Naive thymus-derived CD8-positive, alpha-beta T cell (primary cell): ENCODE measurements at places on chromosomes 12 and 14. TPM values are rescaled to one million over a fixed set of nuclear protein-coding genes. Genes with fewer than 3 reads are reported as not detected.

DNA sequence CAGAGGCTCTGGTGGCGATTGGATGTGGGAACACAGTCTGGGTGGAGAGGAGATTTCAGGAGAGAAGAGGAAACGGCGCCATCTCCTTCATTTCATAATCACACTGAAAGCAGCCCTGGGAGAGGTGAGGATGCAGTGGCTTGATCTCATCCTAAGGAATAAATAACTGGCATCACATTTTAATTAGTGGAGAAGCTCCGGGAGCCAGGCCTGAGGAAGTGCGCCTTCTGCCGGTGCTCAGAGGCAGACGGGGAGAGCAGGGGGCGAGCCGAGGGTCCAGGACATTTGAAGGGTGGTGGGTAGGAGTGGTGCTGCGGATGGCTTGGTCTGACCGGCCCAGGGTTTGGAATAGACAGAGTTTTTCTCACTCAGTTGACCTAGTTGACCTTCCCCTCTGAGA is 265.0 kb downstream of the CACNA1C start:
- H3K36me3 ChIP-seq: no peaks in the 10 kb centered on the region
- no peaks in the 10 kb centered on the region for H3K4me1 ChIP-seq
- peaks cover 16% of the 10 kb centered on the region for H3K27me3 ChIP-seq
- no peak overlapping the region for H3K27ac ChIP-seq
- H3K4me3 ChIP-seq: no peak overlapping the region

DNA sequence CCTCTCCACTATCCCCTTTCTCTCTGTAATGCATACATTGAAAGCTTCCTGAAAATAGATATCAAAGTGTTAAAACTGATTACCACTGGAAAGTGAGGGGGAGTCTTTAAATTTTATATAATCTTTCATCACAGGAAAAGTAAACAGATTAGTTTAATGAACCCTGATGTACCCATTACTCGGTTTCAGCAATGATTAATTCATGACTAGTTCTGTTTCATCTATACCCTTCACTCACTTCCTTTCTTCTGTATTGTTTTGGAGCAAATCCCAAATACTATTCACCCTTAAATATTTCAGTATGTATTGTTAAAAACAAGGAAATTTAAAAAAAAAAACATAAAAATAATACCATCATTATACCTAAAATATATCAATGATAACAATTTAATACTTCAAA is 67.3 kb upstream of the TMCC3 start:
- H3K36me3 ChIP-seq: no peaks in the 10 kb centered on the region
- H3K27ac ChIP-seq: no peak overlapping the region
- no peak for DNase-seq
- H3K4me3 ChIP-seq: no peak overlapping the region

FBRSL1 gene
- 1.0 TPM for polyA plus RNA-seq

KLRD1 gene
- 7.6 TPM for polyA plus RNA-seq
